ENCODE measurements at places on chromosomes 11 and 22.
A peak's percentile ranks its signal among the peaks of the same experiment; 100 is the strongest.

GRCh38 chr11:116454020-116454645 lies 318.7 kb downstream of the BUD13 start:
- DNase-seq: peak; percentile 64

GRCh38 chr11:2211113-2211971 lies 39.7 kb upstream of the TH start:
- no peak for DNase-seq

DNA sequence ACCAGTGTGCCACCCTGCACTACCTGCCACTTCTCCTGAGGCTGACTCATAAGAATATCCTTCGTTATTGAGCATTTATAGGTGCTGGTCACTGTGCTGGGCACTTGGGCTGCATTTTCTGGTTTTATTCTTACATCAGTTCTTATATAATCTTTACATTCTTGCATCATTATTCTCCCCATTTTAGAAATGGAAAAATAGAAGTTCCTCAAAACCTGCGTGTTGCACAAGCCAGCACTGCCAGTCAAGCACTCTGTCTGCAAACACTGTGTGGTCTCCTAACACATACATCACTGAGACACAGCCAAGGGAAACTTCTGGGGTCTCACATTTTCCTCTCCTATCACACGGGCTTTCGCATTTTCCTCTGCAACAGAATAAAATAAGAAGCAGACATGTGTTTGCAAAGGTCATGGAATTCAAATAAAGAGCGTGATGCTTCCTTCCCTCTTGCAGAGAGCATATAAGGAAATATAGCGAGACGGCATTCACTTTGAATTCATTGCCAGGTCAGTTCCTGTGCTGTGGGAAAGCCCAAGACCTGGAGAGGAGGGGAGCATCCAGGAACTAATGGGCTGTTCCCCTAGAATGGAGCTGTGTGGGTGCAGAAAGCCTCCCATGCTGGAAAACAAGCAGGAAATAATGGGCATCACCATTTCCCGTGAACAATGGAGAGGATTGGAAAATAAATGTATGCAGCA lies 73.9 kb upstream of the SEZ6L start:
- DNase-seq: no peak

DNA sequence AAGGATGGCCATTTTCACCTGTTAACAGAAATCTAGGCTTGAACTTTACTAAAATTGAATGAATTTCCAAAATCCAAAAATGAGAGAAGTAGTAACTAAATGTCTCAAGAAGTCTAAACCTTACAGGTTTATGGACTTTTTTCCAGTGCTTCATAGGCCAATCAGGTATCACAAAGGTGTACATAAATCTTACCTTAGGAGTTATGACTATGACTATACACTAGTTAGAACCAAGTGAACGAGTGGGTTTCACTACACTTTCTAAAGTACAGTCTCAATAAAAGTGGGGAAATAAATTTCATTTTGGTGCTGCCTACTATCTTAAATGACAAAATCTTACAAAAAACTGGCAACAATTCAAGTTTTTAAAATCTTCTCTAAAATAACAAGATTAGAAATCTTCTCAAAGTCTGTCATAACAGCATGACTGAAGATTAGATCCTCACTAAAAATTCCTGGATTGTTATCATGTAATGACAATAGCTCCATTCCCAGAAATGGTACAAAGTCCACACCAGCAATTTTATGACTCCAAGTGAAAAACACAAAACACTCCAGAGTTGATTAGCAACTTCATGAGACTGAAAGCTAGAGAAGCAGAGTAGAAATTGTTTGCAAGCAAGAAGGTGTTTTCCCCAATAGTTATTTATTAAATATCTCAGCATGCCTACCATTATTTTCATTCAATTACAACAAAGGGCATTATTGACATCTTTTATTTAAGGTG lies 20.9 kb downstream of the SOX6 start:
- no peak for DNase-seq

DNA sequence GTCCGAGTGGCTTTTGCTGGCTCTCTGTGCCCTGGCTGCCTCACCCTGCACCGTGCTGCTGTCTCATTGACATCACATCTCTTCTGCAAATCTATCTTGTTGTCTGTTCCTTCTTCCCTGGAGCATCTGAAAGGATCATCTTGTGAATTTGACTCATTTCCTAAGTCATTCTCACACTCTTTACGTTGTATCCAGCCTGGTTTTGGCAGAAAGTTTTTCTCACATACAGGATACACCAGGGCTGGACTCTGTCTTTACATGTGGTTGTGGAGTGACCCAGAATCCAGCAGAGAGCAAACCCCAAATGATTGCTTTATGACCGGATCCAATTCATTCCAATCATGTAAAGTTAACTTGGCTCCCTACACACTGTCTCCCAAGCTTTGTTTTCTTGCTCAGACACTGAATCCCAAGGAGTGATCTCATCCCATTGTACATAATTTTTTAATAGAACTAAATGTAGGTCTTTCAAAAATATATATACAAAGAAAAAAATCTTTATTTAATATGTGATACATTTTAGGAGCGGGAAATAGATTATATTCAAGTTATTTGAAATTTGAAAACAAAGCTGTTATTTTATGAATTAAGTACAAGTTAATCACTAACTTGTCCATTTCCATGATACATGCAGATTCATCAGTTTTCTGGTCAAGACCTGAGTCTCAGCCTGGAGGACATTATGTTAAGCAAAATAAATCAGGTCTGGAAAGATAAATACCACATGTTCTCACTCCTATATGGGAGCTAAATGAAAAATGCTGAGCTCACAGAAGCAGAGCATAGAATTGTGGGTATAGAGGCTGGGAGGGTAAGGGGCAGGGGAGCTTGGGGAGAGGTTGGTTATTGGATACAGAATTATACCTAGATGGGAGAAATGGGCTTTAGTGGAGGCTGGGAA lies 2.9 kb upstream of the RFPL1 start:
- DNase-seq: no peak

- DNase-seq: no peak
Measured at GRCh38 chr22:21978564-21979386, 3.8 kb downstream of the TOP3B start.

DNA sequence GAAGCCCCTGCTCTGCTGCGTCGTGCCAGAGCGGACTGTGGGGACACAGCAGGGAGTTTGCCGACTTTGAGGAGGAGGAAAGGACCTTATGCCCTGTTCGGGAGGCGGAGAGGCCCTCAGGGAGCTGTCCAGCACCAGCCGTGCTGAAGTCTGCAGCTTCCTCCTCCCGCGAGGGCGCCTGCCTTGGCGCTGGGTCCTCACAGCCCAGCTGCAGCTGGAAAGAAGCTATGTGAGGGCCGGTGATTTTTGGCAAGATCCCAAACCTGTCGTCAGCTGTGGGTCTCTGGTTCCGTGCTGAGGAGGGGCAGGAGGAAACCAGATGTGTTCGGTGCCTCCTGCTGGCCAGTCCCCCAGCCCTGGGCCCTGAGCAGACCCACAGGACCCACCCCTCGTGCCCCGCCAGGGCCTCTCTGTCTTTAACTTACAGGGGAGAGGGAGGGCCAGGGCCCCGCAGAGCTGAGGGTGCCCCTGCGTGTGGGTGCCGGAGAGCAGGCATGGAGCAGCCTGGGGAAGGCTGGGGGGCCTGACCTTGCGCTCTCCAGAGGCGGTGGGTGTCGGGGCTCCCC lies 12.0 kb downstream of the BRSK2 start:
- DNase-seq: peak; percentile 97

GRCh38 chr11:15483205-15483604 lies 368.5 kb downstream of the INSC start:
- DNase-seq: no peak

- DNase-seq: no peak
Measured at GRCh38 chr22:47460861-47461260, 698.4 kb downstream of the TBC1D22A start.

GRCh38 chr11:17533778-17534415 lies 10.3 kb downstream of the USH1C start:
- no peak for DNase-seq

DNA sequence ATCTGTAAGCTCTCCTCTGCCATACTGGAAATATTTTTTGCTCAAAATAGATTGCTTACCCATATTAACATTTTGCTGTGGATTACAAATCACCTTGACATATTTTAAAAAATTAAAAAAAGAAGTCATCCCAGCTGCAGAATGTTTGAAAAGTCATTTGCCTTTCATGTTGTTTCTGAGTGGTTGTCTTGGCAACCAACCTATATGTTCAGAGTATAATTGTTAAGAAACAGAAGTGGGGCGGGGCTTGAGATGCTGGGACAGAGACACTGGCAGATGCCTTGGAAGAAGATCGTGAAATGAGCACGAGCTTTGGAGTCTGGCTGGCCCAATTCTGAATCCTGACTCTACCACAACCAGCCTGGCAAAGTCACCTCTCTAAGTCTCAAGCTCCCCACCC lies 348.2 kb downstream of the LARGE1 start:
- DNase-seq: no peak

GRCh38 chr11:12267921-12268320 lies 109.5 kb upstream of the PARVA start:
- no peak for DNase-seq

GRCh38 chr11:66146074-66146473 lies 76.0 kb downstream of the PACS1 start:
- DNase-seq: no peak

GRCh38 chr11:48033918-48034341 lies 53.6 kb downstream of the PTPRJ start:
- no peak for DNase-seq

DNA sequence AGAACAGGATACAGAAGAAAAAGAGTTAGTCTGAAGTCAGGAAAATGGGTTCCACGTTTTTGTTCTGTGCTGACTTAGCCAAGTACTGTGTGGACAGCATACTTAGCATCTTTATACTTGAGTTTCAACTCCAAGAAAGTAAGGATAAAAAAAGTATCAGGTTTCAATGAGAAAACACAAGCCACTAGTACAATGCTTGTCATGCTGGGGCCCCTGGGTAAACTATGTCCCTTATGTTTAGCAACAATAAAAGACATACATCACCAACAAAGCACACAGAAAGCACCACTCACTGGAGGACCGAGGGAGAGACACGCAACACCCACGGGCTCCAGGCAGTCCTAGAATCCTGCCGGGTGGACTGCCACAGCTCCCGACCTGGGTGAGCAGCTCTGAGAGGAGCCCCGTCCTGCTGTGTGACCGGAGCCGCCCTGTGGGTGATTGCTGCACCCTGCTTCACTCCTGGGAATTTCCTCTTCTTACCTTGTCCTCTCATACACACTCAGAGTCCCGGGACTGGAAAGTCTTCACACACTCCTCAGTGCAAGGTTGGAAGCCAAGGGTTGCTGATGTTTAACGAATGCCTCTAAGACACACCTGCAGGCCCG lies 890.5 kb downstream of the BRD1 start:
- no peak for DNase-seq

DNA sequence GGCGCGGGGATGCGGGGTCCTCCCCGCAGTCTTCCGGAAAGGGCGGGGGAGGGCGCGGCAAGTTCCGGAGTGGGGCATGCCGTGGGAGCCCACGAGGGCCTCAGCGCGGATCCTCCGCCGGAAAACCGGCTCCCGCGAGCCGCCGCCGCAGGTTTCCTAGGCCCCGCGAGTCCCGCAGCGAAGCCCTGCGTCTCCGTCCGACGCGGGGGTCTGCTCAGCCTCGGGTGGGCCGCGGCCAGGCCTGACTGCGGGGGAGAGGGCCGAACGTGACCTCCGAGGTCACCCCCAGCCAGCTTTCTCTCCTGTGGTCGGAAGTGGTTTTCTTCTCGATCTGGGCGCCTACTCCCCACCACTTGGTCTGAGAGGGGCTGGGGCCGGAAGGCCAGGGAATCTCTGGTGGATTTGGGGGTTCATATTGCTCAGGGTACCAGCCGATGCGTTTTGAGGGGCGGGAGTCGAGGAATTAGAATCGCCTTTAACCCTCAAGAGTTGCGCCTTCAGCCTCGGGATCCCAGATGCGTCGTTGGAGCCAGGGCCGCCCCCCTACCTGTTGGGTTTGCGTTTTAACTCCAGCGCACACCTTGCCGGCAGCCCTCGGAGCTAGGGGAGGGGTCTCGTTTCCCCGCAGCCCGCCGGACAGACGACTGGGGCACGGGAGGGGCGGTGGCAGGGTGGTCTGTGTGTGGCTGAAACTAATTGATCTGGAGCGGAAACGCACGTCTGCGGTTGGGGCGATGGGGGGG lies 3.6 kb upstream of the CCND1 start:
- DNase-seq: no peak

GRCh38 chr11:73350908-73351636 lies 25.1 kb upstream of the RELT start:
- peak; percentile 60 for DNase-seq

DNA sequence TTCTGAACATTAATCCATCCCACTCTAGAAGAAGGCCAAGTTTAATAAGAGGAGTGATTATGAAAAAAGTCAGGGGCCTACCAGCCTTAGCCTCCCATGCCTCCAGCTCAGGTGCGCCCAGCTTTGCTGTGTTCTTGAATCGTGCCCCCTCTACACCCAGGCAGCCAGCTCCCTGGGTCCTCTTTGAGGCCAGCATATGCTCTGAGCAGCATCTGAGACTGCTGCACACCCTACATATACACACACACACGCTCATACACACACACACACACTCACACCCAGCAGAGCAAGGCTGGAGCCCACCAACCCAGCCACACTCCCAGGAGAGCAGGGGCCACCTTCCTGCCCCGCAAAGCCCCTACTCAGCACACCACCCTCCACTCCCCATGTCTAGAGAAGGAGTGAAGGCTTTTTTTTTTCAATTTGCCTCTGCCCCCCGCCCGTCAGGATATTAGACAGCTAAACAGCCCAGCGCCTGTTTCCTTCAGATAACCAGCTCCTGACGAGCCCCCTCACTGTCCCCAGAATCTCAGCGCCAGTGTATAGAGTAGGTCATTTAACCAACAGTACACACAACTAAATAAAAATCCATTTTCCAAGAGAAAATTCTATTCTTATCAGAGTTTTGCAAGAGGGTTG lies 121.6 kb downstream of the BUD13 start:
- DNase-seq: no peak

DNA sequence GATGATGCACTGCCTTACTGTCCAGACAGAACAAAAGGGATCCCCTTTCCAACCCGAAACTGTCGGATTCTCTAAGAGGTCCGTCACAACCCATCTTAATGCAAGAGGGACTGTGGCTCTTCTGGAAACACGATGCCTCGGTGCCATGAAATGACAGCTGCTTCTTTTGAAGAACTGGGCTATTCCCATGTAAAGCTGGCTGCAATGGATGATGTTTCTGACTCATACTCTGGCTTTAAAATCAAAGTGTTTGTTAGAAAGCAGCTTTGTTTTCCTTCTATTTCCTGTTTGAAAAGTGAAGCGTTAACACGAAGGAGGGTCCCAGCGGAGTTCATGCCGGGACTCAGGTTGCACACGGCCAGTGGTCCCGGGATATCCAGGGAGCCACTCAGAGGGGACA lies 3.1 kb downstream of the TP53AIP1 start:
- DNase-seq: no peak

All from nephron progenitor cell (in vitro differentiated cells).